ENCODE measurements at places on chromosomes 6 and 20.

- no peak for DNase-seq
These were observed 107.8 kb downstream of the DHX35 start for GRCh38 chr20:39069976-39070375.

- no peak for DNase-seq
These were observed 139.6 kb downstream of the AIG1 start for GRCh38 chr6:143200167-143200770.

DNA sequence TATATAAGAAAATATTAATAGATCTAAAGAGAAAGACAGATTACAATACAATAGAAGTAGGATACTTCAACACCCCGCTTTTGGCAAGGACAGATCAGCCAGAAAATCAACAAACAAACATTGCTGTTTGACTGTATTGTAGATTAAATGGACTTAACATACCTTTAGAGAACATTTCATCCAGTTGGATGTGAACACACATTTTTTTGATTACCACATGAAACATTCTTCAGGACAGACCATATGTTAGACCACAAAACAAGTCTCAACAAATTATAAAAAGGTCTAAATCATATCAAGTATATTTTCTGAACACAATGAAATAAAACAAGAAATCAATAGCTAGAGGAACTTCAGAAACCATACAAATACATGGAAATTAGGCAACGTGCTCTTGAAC, 148.2 kb downstream of the TRMT11 start:
- no peak for DNase-seq

DNA sequence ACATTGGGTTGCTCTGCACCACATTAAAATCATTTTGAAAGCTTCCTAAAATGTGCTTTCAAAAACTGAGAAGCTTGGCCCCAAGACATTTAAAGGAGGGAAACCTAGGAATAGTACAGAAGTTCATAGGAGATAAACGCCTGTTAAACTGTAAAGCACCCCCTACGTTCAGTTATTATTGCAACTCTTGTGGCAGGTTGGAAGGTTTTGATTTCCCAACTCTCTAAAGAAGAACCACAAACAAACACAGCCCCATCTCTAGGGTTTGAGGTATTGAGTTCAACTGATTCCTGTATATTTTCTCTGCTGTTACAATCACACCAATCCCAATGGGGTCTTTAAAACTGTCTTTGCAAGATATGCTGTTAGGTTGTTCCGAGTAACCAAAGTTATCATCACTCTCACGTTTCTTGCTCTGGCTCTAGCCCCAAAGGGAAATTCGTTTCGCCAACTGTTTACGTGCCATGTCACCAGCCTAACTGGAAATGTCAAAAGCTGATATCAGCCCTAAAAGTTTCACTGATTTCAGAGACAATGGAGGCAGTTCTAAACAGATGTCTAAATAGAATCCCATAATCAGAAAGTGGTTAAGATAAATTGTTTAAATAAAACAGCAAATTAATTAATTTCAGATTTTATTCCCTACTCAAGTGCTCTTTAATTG, 12.1 kb downstream of the TFAP2A start:
- DNase-seq, result no peak

GRCh38 chr6:44129841-44130322, 2.5 kb downstream of the TMEM63B start:
- DNase-seq, result no peak

DNA sequence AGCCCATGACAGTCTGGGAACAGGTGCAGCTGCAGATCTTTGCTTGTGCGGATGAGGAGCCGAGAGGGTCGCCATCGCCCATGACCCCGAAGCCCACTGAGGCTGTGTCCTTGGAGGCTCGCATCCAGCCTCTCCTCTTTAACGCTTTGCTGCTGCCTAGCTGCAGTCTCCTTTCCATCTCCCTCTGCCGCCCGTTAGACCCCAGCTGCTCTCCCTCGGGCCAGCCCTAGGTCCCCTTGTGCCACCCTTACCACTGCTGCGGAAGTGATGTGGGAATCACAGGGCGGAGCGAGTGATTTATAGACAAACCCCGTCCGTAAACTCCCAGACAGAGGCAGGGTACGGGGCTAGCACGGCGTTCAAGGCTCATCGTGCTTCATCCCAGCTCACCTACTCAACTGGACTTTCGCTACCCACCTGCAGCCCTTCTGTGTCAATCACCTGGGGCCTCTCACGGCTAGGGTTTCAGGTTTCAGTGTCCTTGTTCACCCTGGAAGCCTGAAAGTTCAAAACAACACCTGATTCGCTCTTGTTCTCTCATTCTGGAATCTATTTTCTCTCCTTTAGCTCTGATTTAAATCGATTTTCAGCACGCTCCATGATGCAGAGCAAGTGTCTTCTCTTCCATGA, 76.1 kb downstream of the PAX1 start:
- no peak for DNase-seq

GRCh38 chr6:129638055-129638684, 71.8 kb downstream of the ARHGAP18 start:
- DNase-seq, result peak; percentile 43

- DNase-seq, result no peak
These were observed 297.4 kb downstream of the THBS2 start for GRCh38 chr6:168956141-168956838.

DNA sequence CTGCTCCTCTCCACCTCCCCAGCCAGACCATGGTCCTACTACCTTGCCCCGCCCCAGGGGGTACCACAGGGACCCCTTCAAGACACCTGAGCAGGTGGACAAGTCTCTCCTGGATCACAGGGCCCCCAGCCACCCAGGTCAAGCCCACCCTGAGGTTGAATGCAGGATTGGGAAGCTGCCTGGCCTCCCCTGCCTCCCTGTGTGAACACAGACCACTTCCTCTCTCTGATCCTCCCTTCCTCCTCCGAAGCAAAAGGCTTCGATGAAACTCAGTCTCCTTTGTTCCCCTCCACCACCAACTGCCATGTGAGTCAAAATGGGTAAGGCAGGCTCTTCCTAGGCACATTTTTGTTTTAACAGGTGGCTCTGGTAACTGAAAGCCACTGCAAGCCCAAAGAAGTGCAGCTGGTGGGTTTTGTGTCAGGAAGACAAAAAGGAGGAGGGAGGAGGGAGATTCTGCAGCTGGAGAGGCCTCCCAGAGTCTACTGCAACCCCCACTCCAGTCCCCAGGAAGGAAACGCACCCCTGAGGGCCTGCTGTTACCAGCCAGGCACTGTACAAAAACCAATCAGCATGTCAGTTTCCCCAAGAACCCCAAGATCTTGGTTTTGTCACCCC, 5.4 kb downstream of the ADA start:
- DNase-seq, result no peak

- DNase-seq, result no peak
These were observed 47.1 kb upstream of the PIM1 start for GRCh38 chr6:37122861-37123260.

GRCh38 chr20:20743511-20744169, 31.2 kb upstream of the RALGAPA2 start:
- no peak for DNase-seq

GRCh38 chr6:111114482-111114881, 27.2 kb downstream of the SLC16A10 start:
- no peak for DNase-seq

- DNase-seq, result no peak
These were observed 57.7 kb downstream of the RSPO3 start for GRCh38 chr6:127176146-127176545.

DNA sequence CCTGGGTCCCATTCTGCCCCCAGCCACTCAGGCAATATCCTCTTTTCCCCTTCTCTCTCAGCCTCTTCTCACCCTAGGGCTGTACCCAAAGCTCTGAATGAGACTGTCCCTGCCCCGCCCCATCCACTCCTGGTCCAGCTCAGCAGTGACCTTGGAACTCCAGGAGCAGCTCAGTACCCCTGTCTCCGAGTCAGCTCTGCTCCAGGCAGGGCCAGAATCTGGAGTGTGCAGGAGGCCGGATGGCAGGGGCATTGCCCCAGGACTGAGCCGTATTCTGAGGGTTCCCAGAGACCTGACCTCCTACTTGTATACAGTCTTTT, 2.0 kb upstream of the RAET1G start:
- no peak for DNase-seq

GRCh38 chr6:108653949-108654348, 93.2 kb downstream of the FOXO3 start:
- DNase-seq, result no peak

GRCh38 chr20:19380211-19380610, 167.8 kb downstream of the SLC24A3 start:
- DNase-seq, result no peak

GRCh38 chr6:33744001-33744848, 2.5 kb downstream of the IP6K3 start:
- DNase-seq, result peak; percentile 86

- peak; percentile 30 for DNase-seq
These were observed 993 bp upstream of the NCOA7 start for GRCh38 chr6:125789576-125790357.

DNA sequence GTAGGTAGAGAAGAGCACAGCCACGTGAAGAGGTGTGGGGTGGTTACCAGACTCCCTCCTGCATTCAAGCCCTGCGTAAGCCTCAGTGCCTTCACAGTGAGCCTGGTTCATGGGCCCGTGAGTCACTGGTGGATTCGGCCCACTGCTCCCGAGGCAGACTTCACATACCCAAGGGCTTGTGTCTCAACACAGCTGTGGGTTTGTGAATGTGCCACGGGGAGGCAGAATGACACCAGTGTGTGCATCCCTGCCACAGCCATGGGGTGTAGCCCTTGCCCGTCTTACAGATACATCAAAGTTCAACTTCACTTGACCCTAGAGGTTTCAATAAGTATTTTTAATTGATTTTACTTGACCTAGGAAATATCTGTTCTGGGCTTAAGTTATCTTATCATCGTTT, 108.5 kb downstream of the MAP3K4 start:
- no peak for DNase-seq

DNA sequence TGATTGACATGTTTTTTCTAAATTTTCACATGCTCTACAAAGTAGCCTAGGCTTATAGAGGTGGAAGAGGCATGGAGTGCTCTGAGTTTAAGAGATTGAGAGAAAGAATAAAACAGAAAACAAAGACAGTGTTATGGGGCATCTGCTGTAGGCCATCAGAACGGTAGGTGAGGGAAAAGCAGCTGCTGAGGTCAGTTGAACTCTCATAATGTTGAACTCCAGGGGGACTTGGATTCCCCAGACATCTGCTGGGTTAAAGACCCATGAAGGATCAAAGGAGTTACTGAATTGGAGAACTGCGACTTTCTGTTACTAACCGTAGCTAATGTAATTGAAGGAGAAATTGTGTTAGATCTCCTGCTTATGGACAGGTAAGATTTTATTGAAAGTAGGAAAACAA, 333.9 kb downstream of the TFAP2B start:
- DNase-seq, result no peak

GRCh38 chr6:55902796-55903195, 27.4 kb upstream of the BMP5 start:
- peak; percentile 12 for DNase-seq

DNA sequence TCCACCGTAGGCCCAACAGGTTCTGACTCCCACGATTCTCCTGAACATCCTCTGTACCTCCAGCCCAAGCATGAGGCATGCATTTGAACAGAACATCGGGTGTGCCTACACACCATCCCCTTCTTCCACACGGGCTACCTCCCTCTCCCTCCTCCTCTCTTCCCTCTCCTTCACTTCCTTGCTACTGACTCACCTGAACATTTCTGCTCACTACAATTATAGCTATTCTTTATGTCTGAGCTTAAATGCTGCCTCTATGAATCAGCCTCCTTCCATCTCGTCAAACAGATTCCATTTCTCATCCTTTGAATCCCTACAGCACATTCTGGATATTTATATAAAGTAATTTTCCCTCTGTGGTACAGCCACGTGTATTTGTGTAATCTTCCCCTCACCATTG, 71.4 kb upstream of the MYLIP start:
- no peak for DNase-seq

DNA sequence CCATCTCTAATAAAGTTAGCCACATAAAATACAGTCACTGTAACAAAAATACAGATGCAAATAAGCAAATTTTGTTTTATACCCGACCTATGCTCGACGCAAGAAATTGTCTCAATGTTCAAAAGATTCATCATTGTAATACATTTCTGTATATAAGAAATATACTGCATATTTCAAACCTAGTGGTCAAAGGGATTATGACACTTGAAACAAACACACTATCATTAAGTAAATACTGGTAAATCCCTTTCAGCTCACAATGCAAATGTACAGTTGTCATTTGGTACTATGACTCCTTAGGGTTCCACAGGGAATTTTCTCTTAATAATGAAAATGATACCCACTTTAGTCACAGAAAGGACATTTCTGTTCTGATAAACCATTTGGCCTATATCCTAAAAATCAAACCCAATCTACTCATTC, 2.2 kb downstream of the HIVEP2 start:
- DNase-seq, result no peak

DNA sequence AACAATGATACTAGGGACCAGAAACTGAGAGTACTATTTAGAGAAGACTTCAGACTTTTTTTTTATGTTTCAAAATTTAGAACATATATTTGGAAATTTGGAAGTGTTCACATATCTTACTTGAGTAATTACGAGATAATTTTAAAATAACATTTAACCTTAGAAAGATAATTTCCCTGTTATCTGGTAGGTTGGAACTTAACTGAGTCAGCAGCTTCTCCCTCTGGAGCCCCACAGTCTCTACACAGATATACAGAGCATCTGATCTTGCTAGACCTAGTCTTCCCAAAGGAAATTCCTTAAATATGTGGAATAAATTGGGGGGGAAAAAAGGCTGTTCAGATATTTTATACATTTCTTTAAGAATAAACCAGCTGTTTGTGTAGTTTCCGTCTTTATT, 48.6 kb downstream of the TSPYL4 start:
- DNase-seq, result no peak

- DNase-seq, result peak; percentile 96
These were observed at the start of gene PFDN4 for GRCh38 chr20:54207743-54208547. TSS of gene PFDN4 (plus strand) at chr20:54208087. CDS start at chr20:54208101, 14 bp downstream.

- peak; percentile 45 for DNase-seq
These were observed 14.4 kb downstream of the CCDC167 start for GRCh38 chr6:37485291-37485702.

DNA sequence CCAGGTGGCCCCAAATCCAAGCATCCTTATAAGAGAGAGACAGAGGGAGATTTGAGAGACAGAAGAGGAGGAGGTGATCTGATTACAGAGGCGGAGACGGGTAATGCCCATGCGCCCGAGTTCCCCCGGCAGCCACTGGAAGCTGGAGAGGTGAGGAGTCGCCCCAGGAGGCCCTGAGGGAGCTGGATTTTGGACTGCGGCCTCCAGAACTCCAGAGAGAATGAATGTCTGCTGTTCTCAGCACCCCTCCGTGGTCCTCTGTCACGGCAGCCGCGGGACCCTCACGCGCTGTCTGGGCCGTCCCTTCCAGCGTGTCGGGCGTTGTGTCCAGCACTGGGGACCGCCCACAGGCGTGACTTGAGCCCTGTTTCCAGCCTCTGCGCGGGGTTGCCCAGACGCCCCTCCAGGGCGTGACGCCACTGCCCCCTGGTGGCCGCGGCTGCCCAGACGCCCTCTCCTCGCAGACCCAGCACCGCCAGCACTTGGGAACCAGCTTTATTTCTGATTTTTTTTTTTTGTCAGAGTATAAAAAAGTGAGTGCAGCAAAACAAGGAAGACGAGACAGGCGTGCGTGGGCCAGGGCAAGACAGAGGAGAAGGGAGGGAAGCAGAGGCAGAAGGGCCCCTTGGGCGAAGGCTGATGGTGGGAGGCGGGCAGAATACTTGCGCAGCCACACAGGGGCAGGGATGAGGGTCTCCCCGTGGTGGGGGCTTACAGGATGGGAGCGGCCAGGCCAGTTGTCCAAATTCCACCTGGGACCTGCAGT, 4.1 kb upstream of the ZNF512B start:
- DNase-seq, result peak; percentile 94

Measured in AG08396 (cell line).